ENCODE measurements at places on chromosomes 3 and 15.

GRCh38 chr3:112360561-112360960, 27.6 kb downstream of the CD200 start:
- DNase-seq: no peak

DNA sequence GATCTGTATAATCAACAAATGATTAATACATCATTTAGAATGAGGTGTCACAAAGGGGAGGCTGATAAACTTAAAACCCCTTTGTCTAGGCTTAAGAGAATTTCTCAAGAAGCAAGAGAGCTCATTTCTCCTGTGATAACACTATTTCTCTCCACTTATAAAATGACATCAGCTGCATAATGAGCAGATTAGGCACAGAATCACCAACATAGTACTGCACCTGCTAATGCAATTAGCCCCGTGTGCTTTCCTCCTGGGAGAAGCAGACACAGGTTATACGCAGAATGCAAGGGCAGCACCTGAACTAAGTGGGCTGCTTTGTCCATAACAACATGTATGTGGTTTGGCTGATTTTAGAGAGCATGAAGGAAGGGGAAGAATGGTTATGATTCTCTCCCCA, 515.3 kb upstream of the CFAP20DC start:
- DNase-seq: no peak

DNA sequence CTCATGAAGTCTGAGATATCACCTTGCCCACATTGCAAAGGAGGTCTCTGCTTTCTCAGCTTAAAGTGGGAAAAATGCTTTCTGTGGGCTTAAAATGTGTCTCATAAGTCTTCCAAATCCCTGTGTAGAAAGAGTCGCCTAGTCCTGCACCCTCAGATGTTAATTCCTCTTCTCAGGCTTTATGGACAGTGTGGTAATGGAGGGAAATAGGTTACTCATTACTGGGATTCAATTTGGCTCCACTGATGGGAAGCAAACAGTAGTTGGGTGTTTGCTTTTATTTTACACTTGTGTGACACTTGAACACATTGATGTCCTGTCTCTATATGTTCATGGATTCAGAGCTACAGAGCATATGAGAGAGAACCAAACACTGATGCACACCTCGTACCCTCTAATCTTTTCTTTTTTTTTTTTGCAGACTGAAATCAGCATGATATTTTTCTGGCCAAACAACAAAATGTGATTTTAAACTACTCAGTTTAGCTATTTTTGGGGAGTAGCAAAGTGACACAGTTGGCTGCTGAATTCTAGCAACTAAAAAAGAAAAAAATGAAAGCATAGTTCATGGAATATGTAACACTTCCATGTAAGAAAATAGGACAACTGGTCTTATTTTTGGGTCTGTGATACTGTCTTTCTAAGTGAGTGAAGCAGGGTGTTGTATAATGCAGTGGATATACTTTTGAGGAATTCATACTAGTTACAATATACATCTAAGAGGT, 8.6 kb downstream of the PTPRG start:
- DNase-seq: no peak

DNA sequence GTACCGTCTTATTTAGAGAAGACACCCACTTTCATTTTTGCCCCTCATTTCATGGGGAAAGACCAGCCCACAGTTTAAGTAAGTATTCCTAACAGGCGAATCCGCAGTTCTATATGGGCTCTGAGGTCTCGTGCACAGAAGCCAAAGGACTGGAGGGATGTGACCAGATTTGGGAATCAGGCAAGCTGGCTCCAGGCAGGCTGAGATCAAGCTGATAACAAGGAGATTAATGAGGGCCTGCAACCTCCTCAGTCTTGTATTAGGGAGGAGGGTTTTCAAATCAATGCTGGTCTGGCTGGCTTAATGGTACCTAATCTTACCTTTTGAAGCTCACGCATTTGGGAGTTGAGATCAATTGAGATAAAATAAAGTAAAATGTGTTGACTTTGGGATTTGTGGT, 15.3 kb downstream of the ST8SIA2 start:
- no peak for DNase-seq

GRCh38 chr3:71476950-71477349, 106.6 kb downstream of the FOXP1 start:
- no peak for DNase-seq

DNA sequence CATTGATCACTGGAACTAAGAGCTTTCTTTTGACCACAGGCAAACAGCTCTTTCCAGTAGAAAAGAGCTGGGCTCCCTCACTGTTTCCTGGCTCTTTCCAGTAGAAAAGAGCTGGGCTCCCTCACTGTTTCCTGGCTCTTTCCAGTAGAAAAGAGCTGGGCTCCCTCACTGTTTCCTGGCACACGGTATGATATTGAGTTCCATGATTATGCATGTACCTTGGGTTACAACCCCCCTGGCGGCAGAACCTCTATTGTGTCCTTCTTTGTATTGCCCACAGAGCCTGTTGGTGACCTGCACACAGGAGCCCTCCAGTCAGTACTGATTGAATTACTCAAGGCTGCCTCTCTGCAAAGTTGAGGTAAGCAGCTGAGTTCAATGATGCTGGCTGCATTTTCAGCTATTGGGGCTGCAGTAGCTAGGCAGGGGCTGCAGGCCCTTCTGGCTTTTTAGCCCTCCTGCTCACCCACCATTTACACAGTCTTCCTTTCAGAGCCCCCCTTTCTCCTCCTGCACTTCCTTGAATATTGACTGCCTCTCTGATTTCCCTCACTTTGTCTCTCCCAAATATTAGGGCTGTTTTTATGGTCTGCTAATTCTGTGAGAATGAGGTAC, 10.2 kb downstream of the ACKR2 start:
- no peak for DNase-seq

- DNase-seq: no peak
Observed at GRCh38 chr3:7536921-7537320, 676.0 kb downstream of the GRM7 start.

DNA sequence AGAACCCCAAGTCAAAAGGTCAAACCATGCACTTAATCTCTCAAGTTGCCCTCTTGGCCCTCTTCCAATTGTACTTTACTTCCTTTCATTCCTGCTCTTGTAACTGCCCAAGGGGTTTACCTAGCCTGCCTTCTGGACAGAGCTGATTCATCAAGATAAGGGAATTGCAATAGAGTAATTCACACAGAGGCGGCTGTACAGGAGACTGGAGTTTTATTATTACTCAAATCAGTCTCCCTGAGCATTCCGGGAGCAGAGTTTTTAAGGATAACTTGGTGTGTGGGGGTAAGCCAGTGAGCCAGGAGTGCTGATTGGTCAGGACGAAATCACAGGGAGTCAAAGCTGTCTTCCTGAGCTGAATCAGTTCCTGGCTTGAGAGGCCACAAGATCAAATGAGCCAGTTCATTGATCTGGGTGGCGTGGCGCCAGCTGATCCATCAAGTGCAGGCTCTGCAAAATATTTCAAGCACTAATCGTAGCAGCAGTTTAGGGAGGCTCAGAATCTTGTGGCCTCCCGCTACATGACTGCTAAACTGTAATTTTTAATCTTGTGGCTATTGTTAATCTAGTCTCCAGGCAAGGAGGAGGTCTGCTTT, 590.0 kb downstream of the EPHA3 start:
- DNase-seq: no peak

Measured in activated CD8-positive, alpha-beta memory T cell treated with anti-CD3 and anti-CD28 coated beads for 1 hour (primary cell).